ENCODE measurements at places on chromosomes 2 and 18.

- DNase-seq = no peak
Measured at GRCh38 chr2:111209045-111209514, 88.4 kb downstream of the BCL2L11 start.

DNA sequence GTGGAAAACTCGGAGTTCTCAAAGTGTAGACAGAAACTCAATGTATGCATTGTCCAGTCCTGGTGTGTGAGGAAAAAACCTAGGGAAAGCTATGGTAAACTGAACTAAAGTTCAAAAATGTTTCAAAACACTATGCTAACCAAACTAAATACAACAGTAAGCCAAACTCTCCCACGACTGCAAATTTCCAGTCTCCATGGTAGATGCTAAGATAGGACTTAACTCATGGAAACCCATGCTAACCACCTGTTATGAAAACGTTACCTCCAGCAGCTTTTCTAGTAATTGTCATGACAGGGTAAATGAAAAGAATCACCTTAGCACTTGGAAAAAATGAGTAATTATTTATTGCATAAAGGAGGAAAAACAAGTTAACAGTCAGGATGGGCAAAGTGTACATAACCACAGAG is 135.7 kb upstream of the EPC2 start:
- no peak for DNase-seq

- DNase-seq = peak; percentile 62
Measured at GRCh38 chr2:110804915-110805314, 72.5 kb downstream of the ACOXL start.

DNA sequence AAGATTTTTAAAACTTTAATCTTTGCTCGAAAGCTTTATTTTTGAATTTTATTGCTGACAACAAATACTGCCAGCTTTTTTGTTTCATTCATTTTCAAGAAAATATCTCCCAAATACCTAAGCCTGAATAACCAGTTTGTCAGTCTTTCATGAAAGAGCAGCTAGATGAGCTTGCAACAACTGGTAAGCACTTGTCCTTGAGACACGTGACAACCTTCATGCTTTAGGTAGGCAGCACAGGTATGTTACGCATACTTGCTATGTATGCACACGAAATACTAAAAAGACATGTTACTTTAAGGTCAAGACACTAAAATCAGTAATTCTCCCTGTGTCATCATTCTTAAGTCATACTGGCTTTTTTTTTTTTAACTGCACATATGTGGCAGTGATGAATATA is 12.3 kb downstream of the CEBPZ start:
- no peak for DNase-seq

DNA sequence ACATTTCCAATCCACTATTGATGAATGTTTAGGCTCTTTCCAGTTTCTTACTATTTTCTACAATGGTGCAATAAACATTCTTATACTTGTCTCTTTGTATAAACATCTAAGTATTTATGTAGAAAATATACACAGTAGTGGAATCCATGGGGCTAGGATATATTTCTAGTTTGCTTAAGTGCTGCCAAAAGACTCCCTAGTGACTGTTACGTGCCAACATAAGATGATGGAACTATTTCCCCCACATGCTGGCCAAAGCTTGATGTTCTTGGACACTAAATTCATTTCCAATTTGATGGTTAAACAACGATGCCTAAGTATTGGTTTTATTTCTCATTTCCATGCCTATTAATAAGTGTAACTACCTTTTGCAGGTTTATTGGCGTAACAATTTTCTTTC is 378.4 kb upstream of the HNRNPA3 start:
- no peak for DNase-seq

GRCh38 chr2:241975593-241976284 is 106.2 kb downstream of the RTP5 start:
- no peak for DNase-seq

- no peak for DNase-seq
Measured at GRCh38 chr18:74234326-74235171, 57.2 kb downstream of the CYB5A start.

GRCh38 chr2:198314559-198315153 is 510.3 kb downstream of the PLCL1 start:
- no peak for DNase-seq

DNA sequence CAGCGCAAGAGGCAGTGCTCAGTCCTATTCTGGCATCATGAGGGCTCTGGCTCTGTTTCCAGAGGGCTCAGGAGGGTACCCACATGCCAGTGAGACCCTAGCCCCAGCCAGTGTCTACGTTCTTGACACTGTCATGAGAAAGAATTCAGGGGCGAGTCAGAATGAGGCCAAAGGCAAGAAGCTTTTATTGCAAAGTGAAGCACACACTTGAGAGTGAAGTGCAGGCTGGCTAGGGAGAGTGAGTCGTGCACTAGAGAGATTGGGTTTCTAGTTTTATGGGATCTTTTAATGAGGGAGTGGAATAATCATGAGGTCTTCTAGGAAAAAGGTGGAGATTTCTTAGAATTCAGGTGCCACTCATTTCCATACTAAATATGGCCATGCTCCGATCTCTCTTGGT is 164.1 kb downstream of the DCDC2C start:
- DNase-seq = no peak

DNA sequence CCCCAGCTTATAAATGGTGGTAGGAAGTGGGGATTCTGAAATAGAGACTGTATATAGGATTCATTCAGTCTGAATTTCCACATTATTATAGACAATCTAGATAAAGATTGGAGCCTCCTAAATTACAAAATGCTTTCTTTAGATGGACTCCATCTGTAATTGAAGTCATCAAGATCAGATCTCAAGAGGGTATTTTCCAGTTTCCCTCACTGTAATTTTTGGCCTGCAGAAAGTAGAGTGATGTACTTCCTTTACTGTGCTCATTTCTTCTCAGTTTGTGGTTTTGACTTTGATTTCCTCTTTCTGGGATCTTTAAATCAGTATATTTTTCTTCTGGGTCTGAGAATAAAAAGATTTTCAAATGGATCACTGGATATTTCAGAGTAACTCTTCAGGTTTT is 7.2 kb downstream of the BABAM2 start:
- no peak for DNase-seq

- no peak for DNase-seq
Measured at GRCh38 chr18:79740521-79741361, 57.0 kb upstream of the KCNG2 start.

GRCh38 chr2:209459359-209459758 is 35.5 kb downstream of the MAP2 start:
- no peak for DNase-seq

GRCh38 chr2:10494351-10495066 is 46.4 kb upstream of the ODC1 start:
- DNase-seq = no peak

- no peak for DNase-seq
Measured at GRCh38 chr2:61775956-61776570, 77.8 kb downstream of the FAM161A start.

DNA sequence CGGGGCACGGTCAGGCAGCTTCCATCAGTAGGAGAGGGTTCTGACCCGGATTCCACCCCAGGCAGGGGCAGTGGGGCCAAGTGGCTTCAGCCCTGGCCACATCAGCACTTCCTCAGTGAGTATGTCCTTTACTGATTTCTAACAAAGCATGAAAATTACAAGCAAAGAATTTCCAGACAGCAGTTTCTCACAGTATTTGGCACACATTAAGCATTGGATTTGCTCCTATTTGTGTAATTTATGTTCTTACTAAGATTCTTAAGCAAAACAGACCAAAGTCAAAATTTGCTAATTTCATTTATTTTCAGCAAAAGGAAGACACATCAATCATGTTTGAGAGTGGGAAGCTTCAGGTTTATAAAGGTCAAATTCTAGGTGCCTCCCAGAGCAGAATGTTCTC is 73.3 kb upstream of the NFATC1 start:
- no peak for DNase-seq

- no peak for DNase-seq
Measured at GRCh38 chr2:168541858-168542257, 85.8 kb downstream of the CERS6 start.

DNA sequence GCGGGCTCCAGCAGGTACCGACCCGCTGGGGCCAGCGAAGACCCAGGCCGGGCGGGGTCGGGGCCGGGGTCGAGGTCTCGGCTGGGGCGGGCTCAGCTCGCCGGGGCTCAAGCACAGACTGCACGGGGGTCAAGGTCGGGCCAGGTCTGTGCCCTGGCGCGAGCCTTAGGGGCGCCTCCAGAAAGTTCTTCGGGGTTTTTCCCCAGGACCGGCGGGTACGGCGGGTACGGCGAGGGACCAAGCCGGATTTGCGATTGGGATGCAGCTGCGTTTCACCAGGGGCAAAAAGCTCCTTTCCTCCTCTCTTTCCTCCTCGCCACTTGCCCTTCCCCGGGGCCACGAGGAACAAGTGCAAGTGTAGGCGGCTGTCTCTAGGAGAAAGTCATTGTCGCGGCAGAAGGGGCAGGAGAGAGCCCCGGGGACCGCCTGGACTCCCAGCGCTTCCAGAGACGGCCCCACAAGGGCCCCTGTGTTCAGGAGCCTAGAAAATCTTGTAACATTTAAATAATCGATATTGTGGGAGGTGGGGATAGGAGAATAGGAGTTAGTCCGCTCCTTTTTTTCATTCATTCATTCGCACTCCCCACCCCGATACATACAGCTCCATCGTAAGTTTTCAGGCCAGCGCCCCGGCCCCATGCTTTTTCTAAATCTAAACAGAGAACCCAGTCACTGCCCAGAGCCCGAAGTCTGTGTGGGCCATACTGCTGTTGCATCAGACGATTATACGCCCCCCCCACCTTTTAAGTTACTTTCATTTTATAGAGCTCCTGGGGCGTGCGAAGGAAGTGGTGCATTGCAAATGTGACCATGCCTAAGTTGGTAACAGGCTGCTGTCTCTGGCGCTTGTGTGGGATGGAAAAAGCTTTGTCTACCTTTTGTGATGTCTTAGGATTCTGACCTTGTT is 679 bp downstream of the PMAIP1 start:
- DNase-seq = peak; percentile 36

- no peak for DNase-seq
Measured at GRCh38 chr2:229888031-229888430, 33.8 kb downstream of the TRIP12 start.

GRCh38 chr2:233919938-233920337 is 2.8 kb downstream of the TRPM8 start:
- DNase-seq = no peak

- no peak for DNase-seq
Measured at GRCh38 chr2:50951437-50951836, 80.5 kb downstream of the NRXN1 start.

DNA sequence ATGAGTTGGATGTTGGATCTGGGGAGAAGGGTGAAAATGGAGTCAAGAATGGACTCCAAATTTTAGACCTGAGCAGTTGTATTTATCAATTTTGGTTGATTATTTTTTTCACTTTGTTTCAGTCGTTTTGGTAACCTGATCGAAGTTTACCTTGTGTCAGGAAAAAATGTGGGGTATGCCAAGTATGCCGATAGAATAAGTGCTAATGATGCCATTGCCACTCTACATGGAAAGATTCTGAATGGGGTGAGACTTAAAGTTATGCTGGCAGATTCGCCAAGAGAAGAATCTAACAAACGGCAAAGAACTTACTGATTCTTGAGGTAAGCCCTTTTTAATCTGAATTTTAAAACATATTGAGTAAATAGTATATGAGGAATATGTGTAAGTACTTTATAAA is 13.6 kb downstream of the RBM45 start:
- DNase-seq = no peak

DNA sequence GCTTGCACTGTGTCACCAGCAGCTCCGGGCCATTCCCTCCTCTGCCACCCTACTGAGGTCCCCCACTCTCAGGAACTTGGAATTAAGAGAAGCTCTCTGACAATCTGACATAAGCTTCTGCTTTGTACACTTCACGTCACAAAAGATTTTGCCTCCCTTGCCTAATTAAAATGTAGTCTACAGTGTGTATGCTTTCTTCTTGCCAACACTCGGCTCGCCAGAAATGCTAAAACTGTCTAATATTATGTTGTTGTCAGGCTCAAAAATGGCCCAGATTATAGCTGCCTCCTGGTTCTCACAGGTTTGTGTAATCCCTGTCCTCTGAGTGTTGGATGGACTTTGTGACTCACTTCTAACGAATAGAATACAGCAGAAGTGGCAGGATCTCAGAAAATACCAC is 474.7 kb downstream of the MBD2 start:
- no peak for DNase-seq

GRCh38 chr2:26522751-26523171 is 44.8 kb upstream of the OTOF start:
- DNase-seq = no peak

All from T-helper 17 cell (primary cell).